ENCODE measurements at places on chromosomes 5 and 9.

- no peak for DNase-seq
Measured at GRCh38 chr5:66949066-66949465, 247.5 kb downstream of the CD180 start.

GRCh38 chr9:2662496-2662895 lies 40.9 kb downstream of the VLDLR start:
- DNase-seq: no peak

GRCh38 chr5:34867660-34868059 lies 28.7 kb downstream of the TTC23L start:
- no peak for DNase-seq

DNA sequence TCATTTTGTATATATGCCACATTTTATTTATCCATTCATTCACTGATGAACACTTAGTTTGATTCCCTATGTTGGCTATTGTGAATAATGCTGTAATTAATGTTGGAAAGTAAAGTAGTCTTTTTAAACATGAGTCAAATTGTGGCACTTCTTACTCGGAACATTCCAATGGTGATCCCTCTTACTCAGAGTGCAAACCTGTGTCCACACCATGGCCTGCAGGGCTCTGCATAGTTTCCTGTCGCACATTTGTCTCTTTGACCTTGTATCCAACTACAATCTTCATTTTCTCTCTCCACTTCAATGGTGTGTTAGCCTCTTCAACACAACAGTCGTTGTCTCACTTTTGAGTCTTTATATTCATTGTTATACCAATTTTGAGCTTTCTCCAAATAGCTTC lies 98.1 kb upstream of the PAPPA start:
- no peak for DNase-seq

DNA sequence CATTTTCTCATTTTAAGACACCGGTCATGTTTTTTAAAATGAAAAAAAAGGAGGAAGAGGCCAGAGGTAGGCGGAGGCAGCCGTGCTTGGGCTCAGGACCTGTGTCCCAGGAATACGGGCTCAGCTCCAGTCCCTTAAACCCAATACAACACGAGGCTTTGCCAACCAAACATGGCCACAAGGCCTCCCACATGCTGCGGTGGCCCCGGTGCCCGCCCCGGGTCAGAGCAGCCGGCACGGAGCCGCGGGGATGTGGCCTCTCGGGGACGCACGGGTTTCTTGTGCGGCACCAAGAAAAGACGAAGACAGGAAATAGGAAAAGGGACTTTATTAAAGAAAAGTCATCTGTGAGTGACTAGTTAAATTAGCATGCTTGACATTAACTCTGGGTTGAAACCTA lies 25.3 kb upstream of the CAMSAP1 start:
- DNase-seq: no peak

DNA sequence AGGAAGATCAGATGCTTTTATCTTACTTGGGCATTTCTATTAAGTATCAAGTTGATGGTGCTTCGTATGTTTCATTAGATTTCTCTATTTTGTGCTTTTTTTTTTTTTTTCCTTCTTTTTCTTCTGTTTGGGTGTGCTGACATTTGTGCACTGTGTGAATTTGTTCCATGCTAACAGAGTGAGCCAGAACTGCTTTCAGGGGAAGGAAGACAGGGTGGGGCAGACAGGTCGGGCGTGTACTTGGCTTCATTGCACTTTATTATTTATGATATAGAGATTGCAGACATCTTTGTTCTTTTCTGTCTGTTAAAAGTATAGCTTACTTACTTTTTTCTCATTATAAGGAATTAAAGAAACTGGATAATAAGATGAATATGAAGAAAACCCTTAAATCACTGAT lies 112.2 kb downstream of the FGF18 start:
- DNase-seq: no peak

DNA sequence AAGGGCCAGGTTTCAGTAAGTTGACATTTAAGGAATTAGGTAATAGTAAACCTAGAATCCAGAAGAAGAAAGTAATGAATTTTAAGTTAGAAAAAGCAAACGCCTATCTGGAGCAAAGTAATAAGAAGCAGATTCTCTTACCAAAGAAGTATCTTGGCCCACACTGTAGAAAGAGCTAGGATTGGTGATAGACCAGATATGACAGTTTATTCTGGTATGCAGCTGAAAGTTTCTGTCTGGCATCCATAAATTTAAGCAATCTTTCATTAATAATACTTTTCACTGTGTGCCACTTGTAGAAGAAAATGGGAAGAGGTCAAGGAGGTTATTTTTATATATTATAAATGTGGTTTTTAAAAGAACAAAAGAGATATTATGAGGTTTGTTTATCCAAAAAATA lies 3.0 kb downstream of the RECK start:
- DNase-seq: no peak
